ENCODE measurements at places on chromosomes 7 and 10.

DNA sequence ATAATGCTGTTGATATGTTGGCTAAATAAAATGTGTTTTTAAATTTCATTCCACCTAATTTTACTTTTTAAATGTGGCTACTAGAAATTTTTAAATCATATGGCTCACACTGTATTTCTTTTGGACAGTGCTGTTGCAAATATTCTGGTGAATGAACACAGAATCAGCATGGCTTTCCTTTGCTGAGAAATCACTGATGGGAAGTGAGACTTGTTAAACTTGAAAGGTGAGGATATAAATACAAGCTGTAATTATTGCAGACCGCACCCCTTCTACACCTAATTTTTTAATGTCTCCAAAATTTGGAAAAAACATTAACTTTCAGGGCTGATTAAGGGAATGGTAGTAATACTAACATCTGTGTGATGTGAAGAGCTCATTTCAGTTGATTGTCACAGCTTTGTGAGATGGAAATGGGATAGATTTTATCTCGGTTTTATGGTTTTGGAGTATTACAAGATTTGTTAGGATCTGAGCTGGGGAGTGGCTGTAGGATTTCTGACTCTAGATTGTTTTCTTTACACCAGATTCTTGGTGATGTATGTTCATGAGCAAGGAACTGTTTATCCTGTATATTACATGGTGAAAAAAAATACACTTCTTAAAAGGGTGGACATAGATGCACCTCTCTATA lies 1.3 kb downstream of the MIOS start:
- no peak for DNase-seq

GRCh38 chr7:100493476-100494264 lies 9.9 kb downstream of the NYAP1 start:
- DNase-seq = peak; percentile 68

DNA sequence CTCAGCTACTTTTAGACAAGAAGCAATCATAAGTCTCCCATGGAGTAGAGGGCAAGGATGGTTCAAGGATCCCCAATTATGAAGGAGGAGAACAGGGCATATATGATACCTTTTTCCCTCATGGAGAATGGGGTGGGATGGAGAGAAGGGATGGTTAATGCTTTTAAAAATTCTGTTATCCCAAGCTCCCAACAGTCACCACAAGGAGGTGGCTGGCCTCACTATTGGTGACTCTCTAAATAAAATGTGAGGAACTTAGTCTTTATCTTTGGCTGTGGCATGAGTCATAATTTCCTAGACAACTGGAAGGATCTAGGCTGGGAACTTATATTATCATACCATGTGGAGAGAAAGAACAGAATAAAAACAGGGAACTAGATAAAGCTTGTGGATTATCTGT lies 297.0 kb downstream of the PHTF2 start:
- no peak for DNase-seq

- no peak for DNase-seq
These were observed 4.6 kb downstream of the STEAP2 start for GRCh38 chr7:90216080-90216674.

DNA sequence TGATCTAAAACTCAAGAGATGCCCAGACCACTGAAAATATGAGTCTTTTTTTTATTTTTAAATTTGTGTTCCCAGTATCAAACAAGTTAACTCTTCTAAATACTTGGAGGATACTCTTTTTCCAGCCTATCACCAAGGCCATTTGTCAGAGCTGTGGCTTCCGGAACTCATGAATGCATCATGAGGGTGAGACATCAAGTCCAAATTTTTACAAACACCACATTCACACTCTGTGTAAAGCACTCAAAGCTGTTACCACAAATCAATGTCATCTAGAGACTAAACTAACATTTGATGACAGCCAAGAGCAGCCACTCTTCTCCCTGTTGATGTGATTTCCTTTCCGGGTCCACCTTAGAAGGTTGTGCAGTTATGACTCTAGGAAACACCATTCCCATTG lies 43.8 kb upstream of the ARID5B start:
- no peak for DNase-seq

- DNase-seq = peak; percentile 98
These were observed 67.4 kb downstream of the HHEX start for GRCh38 chr10:92757066-92757710.

DNA sequence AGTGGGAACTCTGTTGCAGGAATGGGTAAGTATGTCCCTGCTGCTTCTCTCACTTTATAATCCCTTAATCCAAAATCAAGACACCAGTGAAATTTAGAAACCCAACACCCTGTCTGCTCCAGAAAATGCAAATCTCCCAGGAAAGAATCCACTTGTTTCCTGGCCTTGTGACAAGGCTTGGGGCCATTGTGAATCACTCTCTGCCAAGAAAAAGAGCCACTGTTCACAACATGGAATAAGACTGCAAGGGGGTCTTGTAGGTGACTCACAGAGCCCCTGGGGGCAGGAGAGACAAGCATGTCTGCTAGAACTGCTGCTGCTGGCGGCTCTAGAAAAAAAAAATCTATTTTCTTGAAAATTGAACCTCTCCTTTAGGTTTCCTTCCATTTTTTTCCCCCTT lies 191.2 kb downstream of the SORCS1 start:
- no peak for DNase-seq

GRCh38 chr10:100025576-100025975 lies 15.8 kb upstream of the DNMBP start:
- no peak for DNase-seq

DNA sequence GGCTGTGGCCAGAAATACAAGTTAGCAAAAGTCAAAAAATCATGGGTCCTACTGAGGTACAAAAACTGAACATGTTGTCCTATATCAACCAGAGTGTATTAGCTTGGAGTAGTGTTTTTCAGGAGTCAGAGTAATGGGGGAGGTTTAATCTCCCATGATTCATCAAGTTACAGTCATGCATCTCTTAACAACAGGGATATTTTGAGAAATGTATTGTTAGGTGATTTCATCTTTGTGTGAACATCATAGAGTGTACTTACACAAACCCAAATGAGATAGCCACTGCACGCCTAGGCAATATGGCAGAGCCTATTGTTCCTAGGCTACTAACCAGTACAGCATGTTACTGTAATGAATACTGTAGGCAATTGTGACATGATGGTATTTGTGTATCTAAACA lies 14.9 kb upstream of the TES start:
- DNase-seq = no peak

DNA sequence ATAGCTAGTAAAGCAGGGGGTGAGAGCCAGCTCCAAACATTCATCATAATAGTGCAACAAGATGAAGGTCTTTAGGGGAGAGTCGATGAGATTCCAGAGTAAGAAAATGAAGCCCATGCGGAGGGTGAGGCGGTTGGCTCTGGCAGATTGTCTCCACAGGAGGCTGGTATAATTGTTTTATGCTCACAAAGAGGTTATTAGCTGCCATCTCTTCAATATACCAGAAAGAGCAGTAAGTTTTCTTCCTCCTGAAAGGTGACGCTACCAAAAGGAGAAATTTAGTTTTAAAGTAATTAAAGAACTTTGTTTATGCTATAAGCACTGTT lies 59.2 kb upstream of the KCNIP2 start:
- DNase-seq = no peak

GRCh38 chr10:112716924-112717413 lies 233.1 kb upstream of the TCF7L2 start:
- DNase-seq = no peak

All from NB4 (cell line).